Upper lobe of right lung (tissue), 1 donor: ENCODE measurements at places on chromosomes 1 and 21. TPM values are rescaled to one million over a fixed set of nuclear protein-coding genes. Genes with fewer than 3 reads are reported as not detected.

GRCh38 chr1:206631085-206631509 is 4.2 kb upstream of the DYRK3 start:
- H3K36me3 ChIP-seq, result no peaks in the 10 kb centered on the region
- H3K4me3 ChIP-seq, result no peak overlapping the region
- DNase-seq, result no peak
- no peaks in the 10 kb centered on the region for H3K27me3 ChIP-seq

PDZK1 gene
- total RNA-seq, result 0.67 TPM

- no peak overlapping the region for H3K27ac ChIP-seq
- H3K36me3 ChIP-seq, result no peaks in the 10 kb centered on the region
- DNase-seq, result no peak
- peaks cover 7% of the 10 kb centered on the region for H3K4me1 ChIP-seq
Measured at GRCh38 chr1:82560566-82560965, 759.8 kb downstream of the ADGRL2 start.

DNA sequence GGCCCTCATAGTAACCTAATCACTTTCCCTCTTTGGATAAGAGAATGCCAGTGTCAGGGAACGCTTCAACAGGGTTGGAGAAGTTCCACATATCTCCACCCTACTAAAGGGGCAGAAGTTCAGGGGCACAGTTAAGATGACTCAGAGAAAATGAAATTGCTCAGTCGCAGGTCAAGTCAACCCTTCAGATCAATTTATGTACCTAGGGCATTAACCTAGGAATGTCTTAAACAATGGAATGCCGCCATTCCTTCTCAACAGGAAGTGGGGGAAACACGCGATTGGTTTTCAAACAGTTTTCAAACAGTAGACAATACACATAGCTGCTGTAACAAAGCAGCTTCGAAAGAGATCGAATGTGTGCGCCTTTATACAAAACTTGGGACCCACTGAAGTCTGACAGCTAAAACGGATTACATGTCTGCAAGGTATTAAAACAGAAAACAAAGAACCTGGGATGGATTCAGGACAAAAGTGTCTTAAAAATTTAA is 897 bp downstream of the SLC25A24 start:
- peaks cover 27% of the 10 kb centered on the region for H3K4me1 ChIP-seq
- peak overlapping the region; percentile 96 for H3K27ac ChIP-seq
- peak overlapping the region; percentile 95 for H3K4me3 ChIP-seq
- no peaks in the 10 kb centered on the region for H3K27me3 ChIP-seq
- DNase-seq, result no peak
- H3K36me3 ChIP-seq, result peaks cover 14% of the 10 kb centered on the region

SMIM1 gene
- 9.3 TPM for total RNA-seq

GRCh38 chr1:22855668-22856606 is 116.7 kb downstream of the LACTBL1 start:
- DNase-seq, result no peak
- no peaks in the 10 kb centered on the region for H3K36me3 ChIP-seq
- no peak overlapping the region for H3K27ac ChIP-seq
- H3K27me3 ChIP-seq, result no peaks in the 10 kb centered on the region
- H3K4me3 ChIP-seq, result no peak overlapping the region

- H3K4me3 ChIP-seq, result no peak overlapping the region
- H3K4me1 ChIP-seq, result no peaks in the 10 kb centered on the region
- DNase-seq, result peak; percentile 25
- peaks cover 14% of the 10 kb centered on the region for H3K36me3 ChIP-seq
- H3K27me3 ChIP-seq, result no peaks in the 10 kb centered on the region
Measured at GRCh38 chr1:227779685-227780084, 35.8 kb upstream of the PRSS38 start.

DNA sequence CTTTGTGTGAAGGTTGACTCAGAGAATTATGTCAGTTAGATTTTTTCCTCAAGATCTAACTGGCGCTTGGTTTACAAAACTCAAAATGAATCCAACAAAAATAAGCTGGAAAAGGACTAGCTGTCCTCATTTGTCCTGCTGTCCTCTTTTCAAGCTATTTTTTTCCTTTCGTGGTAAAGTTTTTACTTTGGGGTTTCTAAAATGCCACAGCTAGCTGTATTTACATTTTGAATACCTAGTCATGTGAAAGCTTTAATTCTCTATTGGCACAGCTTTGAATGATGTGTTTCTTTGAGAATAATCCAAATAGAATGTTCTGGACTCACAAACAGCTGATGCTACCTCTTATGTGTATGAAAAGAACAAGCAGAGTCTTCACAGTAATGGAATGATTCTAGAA is 673.6 kb upstream of the NR5A2 start:
- H3K4me3 ChIP-seq, result no peak overlapping the region
- no peak overlapping the region for H3K27ac ChIP-seq
- H3K27me3 ChIP-seq, result no peaks in the 10 kb centered on the region
- H3K4me1 ChIP-seq, result no peaks in the 10 kb centered on the region
- DNase-seq, result no peak

DNA sequence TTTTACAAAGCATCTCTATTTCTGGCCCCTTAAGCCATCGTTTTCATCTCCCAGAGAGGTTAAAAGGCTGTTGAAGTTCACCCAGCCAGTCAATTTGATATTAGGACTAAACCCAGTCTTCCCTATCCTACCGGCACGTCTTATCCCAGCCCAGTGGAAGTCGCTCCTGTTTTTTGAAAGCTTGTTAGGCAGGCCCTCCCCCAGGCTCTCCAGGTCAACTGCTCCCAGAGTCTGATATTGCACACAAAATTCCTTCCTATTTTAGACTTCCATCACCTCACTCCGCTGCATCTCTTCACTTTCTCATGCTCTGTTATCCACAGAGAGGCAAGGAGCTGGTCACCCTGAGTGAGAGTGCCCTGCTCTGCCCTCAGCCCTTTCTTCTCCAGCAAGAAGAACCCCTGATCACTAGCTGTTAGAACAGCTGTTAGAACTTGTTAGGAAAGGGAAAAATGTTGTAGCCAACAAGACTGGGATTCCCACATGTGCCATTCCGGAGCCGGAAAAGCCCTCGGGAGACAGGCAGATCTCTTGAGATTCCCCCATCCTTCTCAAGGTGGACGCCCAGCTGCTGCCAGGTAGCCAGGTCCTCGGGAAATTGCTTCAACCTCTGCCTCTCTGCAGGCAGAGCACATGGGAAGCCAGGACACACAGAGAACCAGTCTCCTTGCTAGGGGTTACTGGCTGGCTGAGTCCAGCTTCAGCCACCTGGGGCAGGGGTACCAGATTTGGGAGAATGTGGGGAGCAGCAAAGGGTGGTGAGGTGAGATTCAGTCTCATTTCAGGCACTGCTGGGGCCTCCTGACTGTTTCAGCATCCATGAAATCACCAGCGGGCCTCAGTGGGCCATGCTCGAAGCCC is 25.7 kb downstream of the PLXNA2 start:
- no peak for DNase-seq
- H3K4me3 ChIP-seq, result no peak overlapping the region
- H3K4me1 ChIP-seq, result peaks cover 79% of the 10 kb centered on the region
- H3K27ac ChIP-seq, result peak overlapping the region; percentile 71

LAMC2 gene
- 42.2 TPM for total RNA-seq

SUCO gene
- total RNA-seq, result 34.1 TPM

- no peaks in the 10 kb centered on the region for H3K4me1 ChIP-seq
- H3K36me3 ChIP-seq, result no peaks in the 10 kb centered on the region
- H3K27ac ChIP-seq, result no peak overlapping the region
Measured at GRCh38 chr1:192407206-192407605, 90.4 kb downstream of the RGS21 start.

DNA sequence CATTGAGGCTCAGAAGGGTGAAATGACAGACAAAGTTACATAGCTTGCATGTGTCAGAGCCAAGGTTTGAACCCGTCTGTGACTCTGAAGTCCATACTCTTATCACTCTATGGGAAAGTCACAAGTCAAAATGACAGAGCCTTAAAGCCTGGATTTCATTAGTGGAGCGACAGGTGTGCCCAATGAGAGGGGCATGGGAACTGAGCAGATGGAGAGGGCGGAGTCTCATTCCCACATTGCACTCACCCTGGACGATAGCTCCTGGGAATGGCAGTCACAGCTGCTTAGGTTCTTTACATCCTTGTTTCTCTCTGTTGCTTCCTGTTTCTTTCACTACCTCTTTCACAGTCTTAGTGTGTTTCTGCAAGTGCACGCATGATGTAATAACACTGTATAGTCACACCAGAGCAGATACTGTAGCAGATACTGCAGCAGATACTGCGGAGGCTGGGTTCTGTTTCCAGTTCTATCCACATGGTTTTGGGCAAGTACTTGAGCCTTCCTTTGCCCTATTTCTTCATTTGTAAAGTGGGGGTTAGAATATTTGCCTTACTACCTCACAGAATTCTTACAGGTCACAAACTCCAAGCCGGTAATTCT is 127.2 kb downstream of the ZSCAN20 start:
- H3K4me3 ChIP-seq, result no peak overlapping the region
- no peaks in the 10 kb centered on the region for H3K4me1 ChIP-seq
- DNase-seq, result no peak
- H3K36me3 ChIP-seq, result no peaks in the 10 kb centered on the region
- H3K27ac ChIP-seq, result no peak overlapping the region

BEST4 gene
- total RNA-seq, result not detected

DSCAM gene
- total RNA-seq, result not detected

REN gene
- total RNA-seq, result 0.81 TPM

GRCh38 chr1:54937469-54937868 is 43.0 kb upstream of the TMEM61 start:
- H3K27ac ChIP-seq, result no peak overlapping the region
- DNase-seq, result no peak
- H3K4me3 ChIP-seq, result no peak overlapping the region
- H3K27me3 ChIP-seq, result no peaks in the 10 kb centered on the region

- H3K27ac ChIP-seq, result no peak overlapping the region
- H3K4me1 ChIP-seq, result peaks cover 8% of the 10 kb centered on the region
- no peak overlapping the region for H3K4me3 ChIP-seq
- no peaks in the 10 kb centered on the region for H3K27me3 ChIP-seq
Measured at GRCh38 chr1:11156963-11157362, 32.2 kb upstream of the ANGPTL7 start.

SH3BGR gene
- 3.1 TPM for total RNA-seq

DNA sequence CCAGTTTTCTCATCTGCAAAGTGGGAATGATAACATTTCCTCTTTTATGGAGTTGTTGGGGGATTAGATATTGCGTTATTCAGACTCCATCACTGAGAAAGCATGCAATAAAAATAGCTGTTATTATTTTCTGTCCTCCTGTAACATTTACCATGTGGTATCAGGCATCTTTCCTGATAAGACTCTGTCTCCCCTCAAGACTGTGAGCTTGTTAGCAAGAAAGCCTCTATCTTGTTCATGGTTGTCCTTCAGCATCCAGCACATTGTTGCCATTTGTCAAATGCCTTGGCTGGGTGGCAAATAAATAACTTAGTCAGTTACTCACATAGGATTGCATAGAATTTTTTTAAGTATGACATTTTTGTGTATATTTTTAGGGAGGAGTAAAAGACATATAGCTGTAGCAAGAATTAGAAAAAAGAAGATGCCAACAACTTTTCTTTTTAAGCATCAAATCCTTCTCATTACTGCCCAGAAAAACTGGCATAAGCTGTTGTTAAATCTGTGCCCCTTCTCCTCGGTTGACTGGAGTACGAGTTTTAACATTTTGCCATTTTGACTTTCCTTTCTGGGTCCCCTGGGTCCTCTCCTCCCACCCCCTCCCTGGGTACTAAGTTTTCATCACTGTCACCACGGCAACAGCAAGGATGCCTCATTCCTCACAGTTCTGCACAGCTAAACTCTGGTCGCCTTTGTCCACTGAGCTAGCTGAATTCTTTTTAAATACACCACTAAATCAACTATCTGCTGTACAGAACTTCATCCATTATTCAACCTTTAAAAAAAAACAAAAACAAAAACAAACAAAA is 1.0 kb upstream of the JAM2 start:
- H3K36me3 ChIP-seq, result no peaks in the 10 kb centered on the region
- peak overlapping the region; percentile 78 for H3K27ac ChIP-seq
- peaks cover 18% of the 10 kb centered on the region for H3K4me1 ChIP-seq

FCRL2 gene
- total RNA-seq, result 0.20 TPM

DNA sequence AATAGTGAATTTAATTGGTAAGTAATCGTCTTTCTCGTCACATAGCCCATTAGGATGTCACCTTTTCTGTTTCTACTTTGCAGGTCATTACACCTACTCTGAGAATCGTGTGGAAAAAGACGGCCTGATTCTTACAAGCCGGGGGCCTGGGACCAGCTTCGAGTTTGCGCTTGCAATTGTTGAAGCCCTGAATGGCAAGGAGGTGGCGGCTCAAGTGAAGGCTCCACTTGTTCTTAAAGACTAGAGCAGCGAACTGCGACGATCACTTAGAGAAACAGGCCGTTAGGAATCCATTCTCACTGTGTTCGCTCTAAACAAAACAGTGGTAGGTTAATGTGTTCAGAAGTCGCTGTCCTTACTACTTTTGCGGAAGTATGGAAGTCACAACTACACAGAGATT is 23.3 kb downstream of the PARK7 start:
- H3K27ac ChIP-seq, result no peak overlapping the region
- H3K4me3 ChIP-seq, result no peak overlapping the region
- no peaks in the 10 kb centered on the region for H3K27me3 ChIP-seq
- peaks cover 62% of the 10 kb centered on the region for H3K36me3 ChIP-seq
- peaks cover 9% of the 10 kb centered on the region for H3K4me1 ChIP-seq
- no peak for DNase-seq

GRCh38 chr1:60170709-60171108 is 97.1 kb upstream of the C1orf87 start:
- no peaks in the 10 kb centered on the region for H3K36me3 ChIP-seq
- DNase-seq, result no peak
- no peaks in the 10 kb centered on the region for H3K27me3 ChIP-seq

RGS13 gene
- 4.7 TPM for total RNA-seq

DNA sequence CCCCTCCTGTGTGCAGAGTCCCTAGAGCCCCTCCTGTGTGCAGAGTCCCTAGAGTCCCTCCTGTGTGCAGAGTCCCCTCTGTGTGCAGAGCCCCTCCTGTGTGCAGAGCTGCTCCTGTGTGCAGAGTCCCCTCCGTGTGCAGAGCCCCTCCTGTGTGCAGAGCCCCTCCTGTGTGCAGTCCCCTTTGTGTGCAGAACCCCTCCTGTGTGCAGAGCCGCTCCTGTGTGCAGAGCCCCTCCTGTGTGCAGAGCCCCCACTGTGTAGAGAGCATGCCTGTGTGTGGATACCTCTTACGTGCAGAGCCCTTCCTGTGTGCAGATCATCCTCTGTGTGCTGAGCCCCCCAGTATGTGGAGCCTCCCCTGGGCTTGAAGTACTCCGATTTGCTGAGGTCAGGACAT is 8.3 kb upstream of the HES5 start:
- peaks cover 11% of the 10 kb centered on the region for H3K27me3 ChIP-seq
- no peaks in the 10 kb centered on the region for H3K36me3 ChIP-seq
- no peak overlapping the region for H3K27ac ChIP-seq
- DNase-seq, result no peak

UBXN10 gene
- 0.87 TPM for total RNA-seq

RIMS3 gene
- 4.7 TPM for total RNA-seq

GRCh38 chr1:230668227-230668626 is 25.9 kb downstream of the COG2 start:
- peaks cover 93% of the 10 kb centered on the region for H3K36me3 ChIP-seq
- H3K4me3 ChIP-seq, result no peak overlapping the region
- no peak overlapping the region for H3K27ac ChIP-seq
- DNase-seq, result no peak
- no peaks in the 10 kb centered on the region for H3K4me1 ChIP-seq

GRCh38 chr1:8394456-8395321 is 76.8 kb downstream of the SLC45A1 start:
- H3K4me1 ChIP-seq, result peaks cover 49% of the 10 kb centered on the region
- no peak overlapping the region for H3K27ac ChIP-seq
- no peak for DNase-seq
- H3K4me3 ChIP-seq, result no peak overlapping the region
- H3K36me3 ChIP-seq, result peaks cover 8% of the 10 kb centered on the region

OR2T35 gene
- total RNA-seq, result not detected
